Activated naive CD4-positive, alpha-beta T cell treated with anti-CD3 and anti-CD28 coated beads for 36 hours (primary cell): ENCODE measurements at places on chromosomes 3 and 15.
A peak's percentile ranks its signal among the peaks of the same experiment; 100 is the strongest.

DNA sequence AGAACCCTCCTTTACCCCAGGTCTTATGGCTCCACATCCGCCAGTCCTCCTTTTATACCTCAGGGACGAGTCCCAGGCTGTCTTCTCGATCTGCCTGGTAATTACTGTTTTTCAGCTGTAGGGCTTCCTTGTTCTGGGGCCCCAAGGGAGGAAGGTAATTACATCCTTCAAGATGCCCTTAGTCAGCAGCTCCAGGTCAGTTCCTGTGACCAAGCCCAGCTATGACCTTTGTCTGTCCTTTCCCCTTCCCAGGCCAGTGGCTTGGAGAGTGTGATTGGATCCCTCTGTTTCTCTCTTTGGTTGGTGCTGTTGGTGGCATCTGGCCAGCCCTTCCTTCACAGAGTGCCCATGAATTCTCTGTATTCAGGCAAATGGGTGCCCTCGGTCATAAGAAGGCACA, 92.6 kb downstream of the AAGAB start:
- no peak for DNase-seq

DNA sequence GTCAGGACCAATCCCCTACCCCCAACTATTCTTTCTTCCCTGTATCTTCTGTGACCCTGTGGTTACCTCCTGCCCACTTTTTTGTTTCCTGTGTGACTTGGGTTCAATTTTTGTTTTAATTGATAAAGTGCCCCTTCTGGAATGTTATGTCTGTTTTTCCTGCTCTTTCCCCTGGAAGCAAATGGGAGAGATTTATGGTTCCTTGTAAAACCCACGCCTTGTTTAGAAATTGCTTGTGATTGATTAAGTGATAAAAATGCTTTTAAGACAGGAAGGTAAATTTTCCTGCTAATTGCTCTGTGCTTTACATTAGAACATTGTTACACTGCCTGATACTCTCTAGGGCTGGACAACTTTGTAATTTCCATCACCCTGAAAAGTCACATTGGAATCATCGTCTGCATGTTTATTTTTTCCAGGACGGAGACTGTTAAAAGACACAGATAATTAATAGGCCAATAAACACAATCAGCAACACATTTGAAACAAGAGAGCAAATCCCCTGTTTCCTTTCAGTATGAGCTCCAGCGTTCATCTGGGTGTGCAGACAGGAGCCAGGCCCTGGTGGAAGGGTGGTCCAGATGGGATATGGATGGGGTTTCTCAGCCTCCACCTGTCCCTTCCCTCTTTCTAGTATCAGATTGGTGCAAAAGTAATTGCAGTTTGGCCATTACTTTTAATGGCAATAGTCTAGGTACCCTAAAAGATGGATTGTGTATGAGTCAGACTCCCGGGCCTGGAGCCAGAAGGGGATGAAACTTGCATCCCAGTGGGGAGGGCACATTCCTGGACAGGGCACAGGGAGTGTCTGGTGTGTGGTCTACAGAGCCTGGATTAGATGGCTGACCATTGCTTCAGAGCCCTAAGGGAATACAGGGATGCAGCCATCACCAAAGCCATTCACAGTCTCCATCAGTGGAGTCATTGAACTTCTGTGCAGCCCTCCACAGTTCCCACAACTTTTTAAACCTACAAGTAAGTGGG, 58.1 kb upstream of the AGBL1 start:
- no peak for DNase-seq

- DNase-seq = no peak
Measured at GRCh38 chr3:27216955-27217552, 152.1 kb downstream of the NEK10 start.

DNA sequence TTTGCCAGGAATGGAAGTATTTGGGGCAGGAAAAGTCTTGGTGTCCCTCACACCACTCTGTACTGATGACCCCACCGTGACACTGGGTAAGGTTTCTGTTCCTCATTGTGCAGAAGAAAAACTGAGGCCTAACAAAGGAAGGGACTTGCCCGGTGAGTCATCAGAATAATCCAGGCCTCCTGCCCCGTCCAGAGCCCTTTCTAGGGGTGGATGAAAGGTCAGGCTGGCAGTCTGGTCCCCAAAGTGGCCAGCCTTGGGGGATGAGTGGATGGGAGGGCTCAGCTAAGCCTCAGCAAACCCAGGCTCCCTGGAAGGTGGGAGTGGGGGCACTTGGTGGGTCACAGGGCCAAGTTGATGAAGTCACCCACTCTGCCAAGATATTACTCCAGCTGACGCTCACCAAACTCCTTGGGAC, 2.3 kb upstream of the DNAH1 start:
- peak; percentile 27 for DNase-seq

GRCh38 chr3:138456961-138457862, 22.8 kb downstream of the ESYT3 start:
- DNase-seq = no peak

DNA sequence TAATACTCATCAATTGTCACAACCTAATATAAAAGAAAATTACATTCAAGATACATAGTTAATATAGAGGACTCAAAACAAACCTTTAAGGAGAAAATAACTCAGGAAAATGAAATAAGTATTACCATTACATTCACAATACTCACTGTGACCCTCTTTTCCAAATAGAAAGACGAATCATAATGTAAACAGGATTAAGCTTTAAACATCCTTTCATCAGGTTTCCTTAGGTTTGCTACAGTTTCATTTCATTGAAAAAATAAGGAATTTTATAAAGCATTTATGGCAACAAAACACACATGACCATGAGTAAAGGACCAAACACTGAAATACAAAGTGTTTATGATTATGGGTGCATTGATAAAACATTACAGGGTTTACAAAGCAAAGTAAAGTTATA, 162.7 kb downstream of the ALCAM start:
- DNase-seq = no peak
